Jurkat, Clone E6-1 (cell line): ENCODE measurements at places on chromosomes 7 and 10.

DNA sequence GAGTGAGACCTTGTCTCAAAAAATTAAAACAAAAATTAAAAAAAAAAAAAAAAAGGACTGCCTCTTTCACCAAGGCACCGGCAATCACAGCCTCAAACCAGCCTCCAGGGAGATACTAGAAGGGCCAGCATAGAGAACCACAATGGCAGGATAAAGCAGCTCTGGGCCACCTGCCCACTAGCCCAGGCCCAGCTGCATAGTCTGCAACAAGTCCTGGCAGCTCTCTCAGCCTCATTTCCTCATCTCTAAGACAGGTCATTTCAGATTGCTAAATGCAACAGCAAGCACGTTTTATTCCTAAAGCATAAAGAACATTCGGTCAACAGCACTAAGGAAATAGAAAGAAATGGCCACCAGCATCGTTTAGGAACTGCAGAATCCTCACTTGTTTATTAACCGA lies 28.8 kb downstream of the XPNPEP1 start:
- DNase-seq = no peak

- DNase-seq = no peak
These were observed 274.2 kb downstream of the DOCK4 start for GRCh38 chr7:111931958-111932357.

DNA sequence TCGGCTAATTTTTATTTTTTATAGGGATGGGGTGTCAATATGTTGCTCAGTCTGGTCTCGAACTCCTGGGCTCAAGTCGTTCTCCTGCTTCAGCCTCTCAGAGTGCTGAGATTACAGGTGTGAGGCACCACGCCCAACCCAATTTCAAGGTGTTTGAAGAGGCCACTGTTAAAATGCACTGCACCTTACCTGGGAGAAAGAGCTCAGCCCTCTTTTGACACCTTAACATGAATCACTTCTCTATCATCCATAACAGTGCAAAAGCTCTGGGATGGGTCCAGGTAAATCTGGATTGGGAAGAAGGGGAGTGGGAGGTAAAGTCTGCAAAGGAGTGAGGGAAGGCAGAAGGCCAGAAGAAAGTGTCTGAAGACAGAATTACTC lies 557 bp upstream of the ZNF282 start:
- DNase-seq = no peak

DNA sequence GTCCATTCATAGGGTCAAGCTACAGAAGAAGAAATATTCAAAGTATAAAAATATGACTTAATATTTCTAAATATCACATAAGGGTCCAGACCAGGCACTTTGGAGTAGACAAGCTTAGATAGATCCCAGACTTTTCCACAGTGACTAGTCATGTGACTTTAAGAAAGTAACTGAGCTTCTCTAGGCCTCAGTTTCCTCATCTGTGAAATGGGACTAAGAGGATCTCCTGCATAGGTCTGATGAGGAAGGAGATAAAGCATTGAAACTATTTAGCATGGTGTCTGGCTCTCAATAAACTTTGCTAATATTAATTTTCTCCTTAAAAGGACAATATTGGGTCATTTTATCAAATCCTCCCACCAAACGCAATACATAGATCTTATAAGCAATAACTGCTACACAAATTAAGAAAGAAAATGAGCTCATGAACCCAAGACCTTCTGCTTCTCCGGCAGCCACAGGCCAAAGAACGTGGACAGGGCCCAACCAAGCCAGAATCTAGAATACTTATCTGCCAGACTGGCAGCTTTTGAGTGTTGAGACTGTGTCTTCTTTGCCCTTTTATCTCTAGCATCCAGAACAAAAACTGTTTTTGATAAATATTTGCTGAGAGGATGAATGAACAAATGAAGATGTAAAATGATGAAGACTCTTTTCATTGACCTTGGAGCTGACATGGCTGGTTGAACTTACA lies 1.6 kb upstream of the TARP start:
- no peak for DNase-seq

GRCh38 chr10:99681553-99681952 lies 22.2 kb downstream of the ENTPD7 start:
- DNase-seq = no peak

GRCh38 chr10:112216151-112216550 lies 32.6 kb upstream of the GPAM start:
- no peak for DNase-seq

DNA sequence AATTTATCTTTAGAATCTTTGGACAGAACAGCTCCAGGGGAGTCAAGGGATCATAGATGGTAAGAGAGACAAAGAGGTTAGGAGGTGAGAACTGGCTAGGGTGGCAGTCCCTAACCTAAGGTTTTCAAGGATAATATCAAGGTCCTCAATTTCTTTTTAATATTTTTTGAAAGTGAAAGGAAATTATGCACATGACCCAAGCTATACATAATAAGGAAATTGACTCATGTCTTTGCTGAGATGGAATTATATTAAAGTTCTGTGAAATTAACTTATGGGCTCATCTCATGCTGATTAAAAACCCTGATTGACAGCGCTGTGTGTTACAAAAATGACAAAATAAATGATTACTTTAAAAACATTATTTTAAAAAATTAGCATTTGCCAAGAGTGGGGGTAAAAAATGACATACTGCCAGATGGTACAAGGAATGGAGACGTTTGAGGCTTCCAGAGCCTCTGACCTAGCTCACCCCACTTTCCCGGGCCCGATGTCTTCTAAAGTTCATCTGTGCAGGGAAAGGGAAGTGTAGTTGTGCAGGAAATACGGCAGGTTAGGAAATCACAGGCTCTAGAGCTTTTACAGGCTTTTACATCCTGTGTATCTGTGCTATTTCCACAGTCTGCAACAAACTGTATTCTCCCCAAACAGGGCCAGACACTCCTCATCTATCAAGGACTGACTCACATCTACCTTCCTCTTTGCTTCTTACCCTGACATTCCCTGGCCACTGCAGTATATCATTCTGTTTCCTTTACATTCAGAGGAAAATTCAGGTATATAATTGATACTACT lies 185.6 kb upstream of the PRSS58 start:
- DNase-seq = no peak

DNA sequence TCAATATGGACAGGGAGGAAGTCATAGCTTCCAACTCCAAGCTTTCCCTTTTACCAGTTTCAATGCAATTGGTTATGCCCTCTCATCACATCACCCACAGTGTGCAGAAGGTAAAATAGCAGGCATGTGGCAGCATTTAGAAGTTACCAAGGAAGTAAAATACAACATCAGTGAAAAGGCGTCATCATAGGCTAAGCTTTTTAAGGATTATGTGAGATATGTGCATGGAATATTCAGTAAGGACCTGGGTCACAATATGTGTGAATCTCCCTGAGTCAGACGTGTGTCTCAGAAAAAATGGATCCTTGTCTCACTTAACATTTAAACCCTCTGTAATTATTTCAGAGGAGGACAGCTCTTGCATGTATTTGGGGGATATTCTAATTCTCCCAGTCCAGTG lies 522.8 kb upstream of the POM121L12 start:
- no peak for DNase-seq

GRCh38 chr7:110253093-110253492 lies 837.8 kb upstream of the LRRN3 start:
- DNase-seq = no peak

DNA sequence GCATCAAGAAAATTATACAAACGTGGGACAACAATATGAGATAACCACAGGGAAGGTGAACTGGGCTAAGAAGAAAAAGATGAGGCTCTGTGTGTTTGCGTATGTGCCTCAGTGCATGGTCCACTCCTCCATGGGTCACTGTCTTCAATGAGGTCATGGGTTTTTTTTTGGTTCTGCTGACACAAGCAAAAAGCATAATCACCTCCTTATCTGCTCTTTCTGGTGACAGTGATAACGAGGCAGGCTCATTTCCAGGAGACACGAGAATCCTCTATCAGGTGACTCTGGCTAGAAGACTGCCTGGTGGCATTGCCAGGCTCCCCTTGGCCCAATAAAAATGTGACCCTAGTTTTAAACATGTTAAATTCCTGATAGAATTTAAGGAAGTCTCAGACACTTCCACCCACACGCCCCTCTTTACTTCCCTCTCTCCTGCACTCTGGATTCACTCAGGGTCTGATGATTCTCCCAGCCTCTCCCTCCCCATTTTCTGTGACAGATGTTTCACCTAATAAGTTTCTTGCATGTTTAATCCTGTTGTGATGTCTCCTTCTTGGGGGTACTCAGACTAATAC lies 35.3 kb upstream of the CDCA7L start:
- DNase-seq = no peak

- DNase-seq = no peak
These were observed 62.8 kb downstream of the ZEB1 start for GRCh38 chr10:31381766-31382316.

DNA sequence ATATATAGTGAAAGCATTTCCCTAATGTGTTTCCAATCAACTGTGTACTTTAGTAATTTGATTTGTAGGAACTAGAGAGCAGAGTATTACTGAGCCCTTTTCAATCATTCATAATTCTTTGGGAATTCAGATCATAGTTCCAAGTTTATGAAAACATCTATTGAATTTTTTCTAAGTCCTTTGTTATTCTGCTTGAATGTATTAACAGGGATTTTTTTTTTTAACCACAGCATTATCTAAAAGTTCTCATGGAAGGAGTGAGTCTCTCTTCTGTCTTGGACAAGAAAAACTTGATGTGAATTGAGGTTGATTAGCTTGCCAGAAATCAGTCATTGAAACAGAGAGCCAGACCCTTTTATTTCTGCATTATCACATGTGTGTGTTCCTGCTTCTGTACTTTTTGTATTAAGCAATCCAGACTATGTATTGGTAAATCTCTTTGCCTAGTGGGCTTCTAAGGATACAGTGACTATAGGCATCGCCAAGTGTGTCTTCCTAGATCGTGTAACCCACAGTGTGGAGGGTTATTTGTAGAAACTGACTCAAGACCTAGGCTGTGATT lies 59.9 kb downstream of the BMPER start:
- DNase-seq = no peak

- DNase-seq = no peak
These were observed 31.4 kb upstream of the SLC26A3 start for GRCh38 chr7:107834401-107834800.

DNA sequence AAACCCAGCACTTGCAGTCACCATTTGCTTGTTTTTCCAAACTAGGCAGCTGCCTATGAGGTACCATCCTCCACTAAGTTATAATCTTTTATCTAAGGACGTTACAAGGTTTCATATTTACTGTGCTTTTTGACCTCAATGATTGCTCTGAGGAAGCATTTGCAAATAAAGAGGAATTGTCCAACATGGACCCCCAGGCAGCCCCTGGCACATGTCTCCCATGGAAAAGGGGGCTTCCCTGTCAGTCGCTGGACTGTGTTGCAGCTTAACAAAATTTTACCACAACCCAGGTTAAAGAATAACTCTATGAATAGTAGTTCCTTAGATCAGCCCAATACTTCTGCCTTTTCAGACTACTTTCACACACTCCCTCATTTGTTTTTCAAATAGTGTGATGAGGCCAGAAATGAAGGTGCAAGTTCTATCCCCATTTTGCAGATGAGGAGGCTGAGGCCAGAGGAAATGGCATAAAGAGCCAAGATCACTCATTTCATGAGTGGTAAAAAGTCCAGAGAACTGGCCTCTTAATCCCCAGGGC lies 52.8 kb upstream of the ZPBP start:
- DNase-seq = no peak

- DNase-seq = no peak
These were observed 24.5 kb upstream of the FAM133B start for GRCh38 chr7:92614660-92615174.

GRCh38 chr7:77216181-77216845 lies 16.7 kb upstream of the FGL2 start:
- DNase-seq = no peak

GRCh38 chr7:115274-115911 lies 77.0 kb upstream of the FAM20C start:
- no peak for DNase-seq

DNA sequence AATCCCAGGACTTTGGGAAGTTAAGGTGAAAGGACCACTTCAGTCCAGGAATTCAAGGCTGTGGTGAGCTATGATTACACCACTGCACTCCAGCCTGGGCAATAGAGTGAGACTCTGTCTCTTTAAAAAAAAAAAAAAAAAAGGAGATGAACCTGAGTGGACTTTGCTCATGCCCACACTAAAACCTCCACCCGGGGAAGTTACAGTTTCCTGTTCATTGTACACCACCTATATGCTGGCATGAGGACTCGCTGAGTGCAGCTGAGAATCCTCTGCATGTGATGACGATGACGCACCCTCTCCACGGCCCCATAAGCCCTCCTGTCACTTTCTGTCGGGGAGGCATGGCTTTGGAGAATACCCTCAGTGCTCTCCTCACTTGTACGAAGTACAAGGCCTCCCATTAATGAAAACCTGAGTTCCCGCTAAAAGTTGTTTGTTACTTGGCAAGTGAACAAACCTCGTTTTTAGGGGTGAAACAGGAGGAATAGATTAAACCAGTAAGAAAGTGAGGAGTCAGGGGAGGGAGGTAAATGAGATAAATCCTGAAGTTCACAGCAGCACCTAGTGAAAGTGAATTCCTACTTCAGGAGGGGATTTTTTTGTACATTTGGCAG lies 15.9 kb downstream of the TMEM176B start:
- no peak for DNase-seq

DNA sequence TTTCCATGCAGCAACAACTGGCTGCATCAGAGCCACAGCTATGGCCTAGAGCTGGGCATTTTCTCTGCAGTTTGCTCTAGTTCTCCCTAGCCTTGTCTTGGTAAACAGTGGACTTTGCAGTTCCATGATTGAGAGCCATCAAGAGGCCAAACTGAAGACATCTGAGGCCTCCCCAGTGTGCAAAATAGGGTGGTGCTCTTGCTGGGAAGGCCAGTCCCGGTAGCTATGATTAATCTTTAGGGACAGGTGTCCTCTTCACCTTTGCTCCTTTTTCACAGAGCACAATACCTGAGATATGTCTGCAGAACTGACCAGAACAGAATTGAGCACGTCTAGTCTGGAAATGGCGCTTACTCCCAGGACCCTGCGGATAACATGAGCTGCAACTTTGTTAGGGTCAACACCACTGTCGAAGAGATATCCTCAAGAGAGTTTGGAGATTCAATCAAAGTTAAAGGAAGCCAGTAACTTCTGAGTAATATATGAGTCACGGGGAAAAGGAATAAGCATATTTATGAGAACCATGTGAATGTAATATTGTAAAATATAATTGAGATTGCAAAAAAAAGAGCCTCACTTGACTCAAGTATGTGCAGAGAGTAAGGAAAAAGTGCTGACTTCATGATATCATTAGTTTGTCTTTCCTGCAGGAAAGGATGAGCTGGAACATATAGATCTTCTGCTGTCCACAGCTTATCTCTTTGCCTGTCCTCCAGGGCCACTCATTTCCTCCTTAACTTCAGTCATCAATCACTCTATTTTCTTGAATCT lies 76.7 kb downstream of the ANK3 start:
- DNase-seq = no peak

DNA sequence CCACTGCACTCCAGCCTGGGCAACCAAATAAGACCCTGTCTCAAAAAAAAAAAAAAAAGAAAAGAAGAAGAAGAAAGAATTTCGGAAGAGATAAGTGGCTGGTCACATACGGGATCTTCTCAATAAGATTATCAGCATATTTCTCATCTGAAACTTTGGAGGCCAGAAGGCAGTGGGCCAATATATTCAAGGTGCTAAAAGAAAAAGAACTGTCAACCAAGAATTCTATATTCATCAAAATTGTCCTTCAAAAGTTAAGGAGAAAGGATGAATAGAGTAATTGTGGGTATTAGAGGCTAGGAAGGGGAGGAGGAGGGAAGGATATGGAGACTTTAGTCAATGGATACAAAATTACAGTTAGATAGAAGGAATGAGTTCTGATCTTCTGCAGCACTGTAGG lies 43.9 kb upstream of the NANOS1 start:
- DNase-seq = no peak
